Colonic mucosa (tissue), 4 donors: ENCODE measurements at places on chromosomes 12 and 14. TPM values are rescaled to one million over a fixed set of nuclear protein-coding genes. Genes with fewer than 3 reads are reported as not detected.

DNA sequence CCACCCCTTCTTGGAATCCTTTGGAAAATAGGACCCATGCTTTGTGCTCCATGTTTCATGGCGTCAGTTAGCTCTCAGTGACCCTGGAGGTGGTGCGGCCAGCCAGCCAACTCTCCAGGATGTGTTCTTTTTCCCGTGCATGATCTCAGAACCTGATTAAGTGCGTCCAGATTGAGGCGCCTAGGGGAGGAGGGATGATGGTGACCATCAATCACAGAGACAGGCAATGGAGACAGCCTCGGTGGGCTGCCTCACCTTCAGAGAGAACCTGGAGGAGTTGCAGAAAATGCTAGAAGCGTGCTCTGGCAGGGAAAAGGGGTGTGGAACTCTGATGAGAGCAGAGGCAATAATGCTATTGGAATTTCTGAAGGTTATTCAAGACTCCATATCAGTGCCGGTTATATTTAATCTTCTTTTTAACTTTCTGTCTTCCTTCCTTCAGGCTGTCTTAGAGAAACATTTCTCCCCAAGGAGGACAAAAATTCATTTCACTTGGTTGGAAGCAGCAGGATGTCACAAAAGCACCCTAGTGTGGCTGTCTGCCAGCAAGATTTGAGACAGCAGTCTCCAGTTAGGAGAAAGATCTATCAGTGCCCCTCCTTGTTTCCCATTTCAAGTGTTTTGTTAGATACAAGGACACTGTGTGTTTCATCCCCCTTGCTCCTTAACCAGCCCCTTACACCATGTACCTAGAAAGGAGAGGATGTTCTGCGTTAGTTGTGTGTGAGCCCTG lies 53.3 kb upstream of the IGF1 start:
- DNase-seq, result no peak

ANP32D gene
- not detected for total RNA-seq

- DNase-seq, result no peak
Measured at GRCh38 chr14:36346052-36346451, 25.6 kb upstream of the MBIP start.

DNA sequence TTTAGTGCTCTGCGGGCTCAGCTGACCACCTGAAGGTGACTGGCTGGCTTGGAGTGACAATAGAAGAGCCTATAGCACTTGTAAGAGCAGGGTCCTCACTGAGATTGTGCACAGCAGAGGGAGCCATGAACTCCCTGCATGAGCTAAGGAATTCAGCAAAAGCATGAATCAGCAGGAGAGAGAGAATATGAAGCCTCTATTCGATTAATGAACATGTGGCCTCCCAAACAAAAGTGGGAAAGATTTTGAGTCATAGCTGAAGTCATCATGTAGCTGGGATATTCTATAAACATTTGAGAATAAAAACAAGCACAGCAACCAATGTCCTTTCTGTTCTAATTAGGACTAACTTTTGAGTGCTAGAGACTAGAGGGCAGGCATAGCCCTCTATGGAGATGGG lies 626.6 kb downstream of the DIO2 start:
- DNase-seq, result no peak

CFAP251 gene
- total RNA-seq, result 0.64 TPM

DNA sequence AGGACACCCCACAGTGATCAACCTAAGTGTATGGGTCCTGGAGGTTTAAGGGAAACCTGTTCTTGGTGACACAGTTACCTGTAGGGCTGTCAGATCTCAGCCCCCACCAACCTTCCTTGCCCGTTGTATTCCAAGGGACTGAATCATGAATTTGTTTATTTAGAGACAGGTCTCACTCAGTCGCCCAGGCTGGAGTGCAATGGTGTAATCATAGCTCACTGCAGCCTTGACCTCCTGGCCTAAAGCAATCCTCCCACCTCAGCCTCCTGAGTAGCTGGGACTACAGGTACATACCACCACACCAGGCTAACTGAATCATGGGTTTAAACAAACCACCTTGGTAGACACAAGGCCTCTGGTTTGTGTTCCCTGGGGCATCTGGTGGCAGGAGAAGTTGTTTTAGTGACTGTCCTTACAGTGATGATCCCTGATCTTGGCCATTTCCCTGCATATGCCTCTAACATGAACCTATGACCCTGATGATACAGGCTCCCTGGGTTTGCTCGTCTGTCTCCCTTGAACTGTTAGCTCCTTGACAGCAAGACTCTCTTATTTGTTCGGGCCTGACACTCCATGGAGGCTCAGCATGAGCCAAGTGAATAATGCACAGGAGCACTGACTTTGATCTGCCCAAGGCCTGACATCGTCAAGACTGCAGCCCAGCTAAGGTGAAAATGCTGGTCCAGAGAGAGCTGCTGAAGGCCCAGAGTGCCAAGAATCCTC lies 47.9 kb downstream of the PITPNM2 start:
- no peak for DNase-seq
